Activated B cell treated with CpG ODN at 0.5 μM for 24 hours (primary cell): ENCODE measurements at places on chromosomes 4 and X. TPM values are rescaled to one million over a fixed set of nuclear protein-coding genes. Genes with fewer than 3 reads are reported as not detected.

TGIF2LX gene
- total RNA-seq: not detected in 2 replicates

OPHN1 gene
- 0.04 and 0.51 TPM in 2 replicates for total RNA-seq

ZIC3 gene
- not detected in 2 replicates for total RNA-seq

PF4V1 gene
- not detected in 2 replicates for total RNA-seq

KDR gene
- total RNA-seq: not detected in 2 replicates

SPANXA2 gene
- total RNA-seq: not detected in 2 replicates

DNA sequence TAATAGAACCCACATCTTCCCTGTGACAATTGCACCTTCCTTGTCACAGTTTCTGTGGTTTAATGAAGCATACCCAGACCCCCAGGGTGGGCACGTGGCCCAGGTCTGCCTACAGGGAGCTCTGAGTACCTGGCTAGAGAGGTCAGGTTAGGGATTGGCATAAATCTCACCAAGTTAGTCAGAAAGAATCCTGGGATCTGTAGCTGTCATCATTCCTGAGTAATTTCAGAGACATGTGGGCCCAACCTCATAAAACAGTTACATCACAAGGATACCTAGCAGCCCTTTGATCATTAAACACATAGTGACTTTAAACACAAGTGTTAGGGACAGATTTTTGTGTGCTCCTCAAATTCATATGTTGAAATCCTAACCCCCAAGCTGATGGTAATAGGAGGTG, 123.0 kb downstream of the KDR start:
- H3K27me3 ChIP-seq: peaks cover 3% of the 10 kb centered on the region
- no peaks in the 10 kb centered on the region for H3K36me3 ChIP-seq
- no peaks in the 10 kb centered on the region for H3K4me1 ChIP-seq
- no peak overlapping the region for H3K27ac ChIP-seq

DNA sequence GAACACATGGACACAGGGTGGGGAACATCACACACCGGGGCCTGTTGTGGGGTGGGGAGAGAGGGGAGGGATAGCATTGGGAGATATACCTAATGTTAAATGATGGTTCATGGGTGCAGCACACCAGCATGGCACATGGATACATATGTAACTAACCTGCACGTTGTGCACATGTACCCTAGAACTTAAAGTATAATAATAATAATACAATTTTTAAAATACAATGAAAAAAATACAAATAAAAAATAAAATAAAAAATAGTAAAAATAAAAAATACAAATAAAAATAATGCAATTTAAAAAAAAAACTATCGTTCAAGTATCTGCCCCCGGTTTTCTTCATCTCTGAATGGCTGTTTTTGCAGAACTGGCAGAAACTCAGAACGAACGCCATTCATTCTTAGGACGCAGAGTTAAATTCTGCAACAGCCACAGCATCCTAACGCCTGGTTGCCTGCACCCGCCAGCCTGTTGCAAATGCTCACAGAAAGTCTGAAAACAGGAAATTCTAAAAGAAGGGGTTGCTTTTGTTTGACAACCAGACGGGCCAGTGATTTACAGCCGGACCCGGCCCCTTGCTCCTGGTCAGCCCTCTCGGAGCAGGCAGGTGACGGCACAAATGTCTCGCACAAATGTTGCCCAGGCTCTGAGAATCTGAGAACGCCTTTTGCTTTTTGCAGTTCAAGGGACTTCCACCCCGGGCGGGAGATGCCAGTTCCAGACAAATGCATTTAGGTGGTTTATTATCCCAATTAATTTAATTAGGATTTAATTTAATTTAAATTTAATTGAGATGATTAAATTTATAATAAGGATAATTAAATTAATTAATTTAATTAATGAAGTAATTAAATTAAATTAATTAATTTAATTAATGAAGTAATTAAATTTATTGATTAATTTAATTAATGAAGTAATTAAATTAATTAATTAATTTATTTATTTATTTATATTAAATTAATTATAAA, 47.8 kb downstream of the CRLF2 start:
- peaks cover 10% of the 10 kb centered on the region for H3K4me1 ChIP-seq
- no peak overlapping the region for H3K27ac ChIP-seq
- H3K4me3 ChIP-seq: no peak overlapping the region
- no peaks in the 10 kb centered on the region for H3K36me3 ChIP-seq
- H3K27me3 ChIP-seq: peaks cover 11% of the 10 kb centered on the region
- no peak for DNase-seq

DNA sequence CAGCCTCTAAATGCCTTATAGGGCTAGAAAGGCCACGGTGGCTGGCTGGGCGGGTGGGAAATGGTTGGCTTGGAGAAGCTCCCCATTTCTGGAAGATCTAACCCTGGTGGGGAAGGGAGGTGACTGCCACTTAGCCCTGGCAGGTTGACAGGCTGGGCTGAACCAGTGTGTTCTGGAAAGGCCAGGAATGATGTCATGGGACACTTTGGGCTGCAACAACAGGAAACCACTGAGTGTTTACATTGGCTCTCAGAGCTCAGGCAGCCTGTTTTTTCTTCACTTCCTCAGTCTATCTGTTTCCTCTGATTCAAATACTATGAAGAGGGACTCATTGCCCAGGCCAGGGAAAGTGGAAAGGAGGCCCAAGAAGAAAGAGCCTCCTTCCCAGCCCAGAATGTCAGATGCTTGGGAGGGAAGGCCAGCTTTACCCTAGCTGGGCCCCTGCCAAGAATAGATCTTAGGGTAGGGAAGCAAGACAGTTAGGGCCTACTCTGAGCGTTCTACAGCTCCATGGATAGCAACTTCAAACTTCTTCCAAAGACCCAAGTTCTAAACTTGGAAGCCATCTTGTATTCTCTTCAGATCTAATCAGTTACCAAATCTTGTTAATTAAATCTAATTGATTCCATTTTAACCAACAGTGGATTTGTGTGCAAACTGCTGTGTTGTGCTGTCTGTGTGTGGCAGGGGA, 65.8 kb upstream of the MSN start:
- no peaks in the 10 kb centered on the region for H3K36me3 ChIP-seq
- H3K4me3 ChIP-seq: no peak overlapping the region
- DNase-seq: no peak
- peaks cover 50% of the 10 kb centered on the region for H3K4me1 ChIP-seq
- H3K27ac ChIP-seq: peak overlapping the region; percentile 74

- H3K27me3 ChIP-seq: peaks cover 8% of the 10 kb centered on the region
- no peak overlapping the region for H3K4me3 ChIP-seq
- H3K4me1 ChIP-seq: peaks cover 16% of the 10 kb centered on the region
- no peak overlapping the region for H3K27ac ChIP-seq
These were observed 76.1 kb downstream of the SORBS2 start for GRCh38 chr4:185735866-185736400.

DNA sequence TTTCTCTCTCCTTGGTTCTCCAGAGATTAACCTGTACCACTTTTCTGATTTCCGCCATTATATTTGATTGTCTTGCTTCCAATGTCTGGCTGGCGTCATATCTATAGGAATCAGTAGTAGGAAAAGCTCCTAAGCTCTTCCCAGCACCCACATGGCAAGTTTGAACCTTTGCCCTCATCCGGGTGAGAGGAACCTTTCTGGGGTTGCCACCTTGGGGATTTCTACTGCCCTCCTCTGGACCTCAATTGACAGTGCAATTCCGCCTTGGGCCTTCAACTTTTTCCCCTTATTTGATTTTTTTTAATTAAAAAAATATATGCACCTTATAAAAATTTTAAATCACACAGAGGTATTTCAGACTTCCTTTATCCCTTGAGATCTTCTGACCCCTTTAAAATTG, 2.0 kb upstream of the CXorf66 start:
- no peak overlapping the region for H3K27ac ChIP-seq
- no peaks in the 10 kb centered on the region for H3K36me3 ChIP-seq
- H3K27me3 ChIP-seq: peaks cover 4% of the 10 kb centered on the region
- DNase-seq: no peak

GRCh38 chr4:1579001-1579900, 104.9 kb downstream of the FAM53A start:
- peak overlapping the region; percentile 81 for H3K4me3 ChIP-seq
- peaks cover 4% of the 10 kb centered on the region for H3K4me1 ChIP-seq
- H3K36me3 ChIP-seq: no peaks in the 10 kb centered on the region
- DNase-seq: peak; percentile 82

- H3K27ac ChIP-seq: no peak overlapping the region
- no peaks in the 10 kb centered on the region for H3K4me1 ChIP-seq
- H3K27me3 ChIP-seq: no peaks in the 10 kb centered on the region
- no peak for DNase-seq
These were observed 180.6 kb upstream of the NUDT6 start for GRCh38 chr4:123102897-123103471.
